Colonic mucosa (tissue), 4 donors: ENCODE measurements at places on chromosomes 16 and 17.

GRCh38 chr17:58966208-58966607 is 140.5 kb downstream of the TRIM37 start:
- DNase-seq = no peak

GRCh38 chr16:47887496-47887895 is 268.3 kb downstream of the ABCC12 start:
- DNase-seq = no peak

DNA sequence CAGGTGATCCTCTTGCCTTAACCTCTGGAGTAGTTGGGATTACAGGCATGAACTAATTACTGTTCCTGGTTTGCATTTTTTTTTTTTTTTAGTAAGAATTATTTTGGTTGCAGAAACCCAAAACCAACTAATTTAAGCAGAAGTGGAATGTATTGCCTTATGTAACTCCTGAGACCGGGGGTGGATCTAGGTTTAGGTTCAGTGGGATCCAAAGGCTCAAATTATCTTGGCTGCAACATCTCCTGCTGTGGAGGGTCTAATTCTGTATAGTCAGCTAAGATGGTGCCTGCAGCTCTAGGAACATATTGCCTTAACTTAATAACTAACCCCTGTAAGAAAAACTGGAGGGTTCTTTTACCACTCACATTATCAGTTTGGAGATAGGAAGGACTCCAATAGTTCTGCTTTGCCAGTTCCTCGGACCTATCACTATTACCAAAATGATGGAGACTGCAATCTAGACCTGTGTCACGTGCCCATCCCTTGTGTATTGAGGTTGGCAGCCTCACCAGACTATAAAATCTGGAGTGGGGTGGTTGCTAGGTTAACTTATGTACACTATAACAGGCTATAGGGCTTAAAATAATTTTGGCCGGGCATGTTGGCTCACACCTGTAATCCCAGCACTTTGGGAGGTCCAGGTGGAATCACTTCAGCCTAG is 8.5 kb downstream of the SNTB2 start:
- peak; percentile 23 for DNase-seq

DNA sequence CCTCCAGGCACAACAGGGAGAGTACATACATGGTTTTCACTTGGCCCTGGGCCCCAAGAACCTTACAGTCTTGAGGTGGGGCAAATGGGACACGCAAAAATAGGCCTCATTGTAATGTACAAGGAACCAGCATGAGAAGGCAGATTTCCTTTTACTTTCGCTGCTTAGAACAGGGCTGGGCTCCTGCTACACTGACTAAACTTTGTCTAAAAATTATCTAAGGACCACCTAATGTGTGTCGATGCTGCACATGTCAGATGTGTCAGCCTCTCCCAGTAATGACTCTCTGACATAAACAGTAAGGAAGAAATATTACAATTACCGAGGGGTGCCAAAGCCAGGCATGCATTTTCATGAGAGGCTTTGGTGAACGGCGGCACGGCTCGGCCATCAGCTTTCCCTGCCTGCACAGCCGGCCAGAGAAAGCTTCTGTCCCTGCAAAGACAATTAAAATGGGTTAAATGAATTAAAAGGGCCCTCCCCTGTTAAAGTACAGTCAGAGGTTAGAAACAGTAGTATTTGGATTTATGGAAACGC is 224.2 kb upstream of the IRX3 start:
- no peak for DNase-seq

GRCh38 chr16:65318590-65319257 is 196.9 kb upstream of the CDH11 start:
- no peak for DNase-seq
